ENCODE measurements at places on chromosomes 6 and 20.

- DNase-seq = no peak
Measured at GRCh38 chr6:43226192-43226851, 3.0 kb downstream of the DNPH1 start.

DNA sequence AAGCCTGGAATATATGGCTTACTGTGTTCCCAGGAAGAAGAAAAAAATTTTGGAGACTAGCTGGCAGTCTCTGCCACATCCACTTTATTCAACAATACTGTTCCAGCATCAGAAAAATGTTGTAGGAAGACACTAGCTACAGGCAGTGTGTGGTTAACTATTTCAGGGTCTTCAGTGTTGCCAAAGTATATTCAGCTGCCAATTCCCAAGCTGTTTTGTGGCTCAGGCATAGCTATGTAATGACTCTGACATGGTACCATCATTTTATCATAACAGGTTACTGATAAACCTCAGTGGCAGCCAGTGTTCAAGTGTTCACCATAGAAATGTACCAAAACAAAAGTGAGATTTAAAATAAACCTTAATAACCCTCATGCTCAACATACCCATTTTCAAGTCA is 503.1 kb downstream of the ADGRB3 start:
- no peak for DNase-seq

DNA sequence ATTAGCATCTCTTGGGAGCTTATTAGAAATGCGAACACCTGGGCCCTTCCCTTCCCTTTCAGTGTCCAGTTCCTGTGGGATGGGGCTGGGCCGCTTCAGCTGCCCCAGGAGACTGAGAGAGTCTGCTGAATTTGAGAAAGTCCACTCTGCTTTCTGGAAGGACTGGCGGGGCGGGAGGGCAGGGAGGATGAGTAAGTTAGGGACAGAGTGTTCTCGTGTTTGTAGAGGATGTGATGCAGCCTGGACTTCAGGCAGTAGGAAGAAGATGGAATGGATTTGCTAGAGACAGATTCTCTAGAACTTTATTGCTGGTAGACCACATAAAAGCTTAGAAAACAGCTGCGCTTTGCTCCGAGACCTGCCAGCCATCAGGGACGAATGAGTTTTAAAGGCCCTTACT is 1.1 kb upstream of the TULP4 start:
- DNase-seq = no peak

- no peak for DNase-seq
Measured at GRCh38 chr6:135871296-135871695, 19.8 kb downstream of the PDE7B start.

DNA sequence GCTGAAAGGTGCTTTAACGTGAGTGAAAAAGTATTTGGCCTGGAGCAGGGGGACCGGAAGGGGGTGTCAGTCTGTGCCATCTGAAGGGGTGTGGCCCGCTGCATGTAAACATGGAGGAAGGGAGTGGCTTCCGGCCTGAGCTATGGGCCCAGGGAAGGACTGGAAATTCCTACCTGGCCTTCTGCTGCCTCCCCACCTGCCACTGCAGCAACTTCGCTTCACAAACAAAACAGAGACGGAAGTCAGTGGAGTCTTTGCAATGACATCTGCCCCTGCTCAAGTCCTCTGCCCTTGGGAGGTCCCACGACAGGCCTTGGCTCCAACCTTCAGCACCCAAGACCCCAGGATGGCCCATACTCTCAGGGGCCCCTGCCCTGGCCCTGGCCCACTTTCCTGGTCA is 28.1 kb upstream of the FOXP4 start:
- no peak for DNase-seq

- no peak for DNase-seq
Measured at GRCh38 chr20:12555369-12555768, 453.4 kb upstream of the SPTLC3 start.

- DNase-seq = no peak
Measured at GRCh38 chr6:12955956-12956355, 239.4 kb downstream of the PHACTR1 start.

GRCh38 chr6:44390158-44390683 is 2.7 kb downstream of the CDC5L start:
- no peak for DNase-seq

- no peak for DNase-seq
Measured at GRCh38 chr6:8268156-8268555, 165.8 kb upstream of the EEF1E1 start.

DNA sequence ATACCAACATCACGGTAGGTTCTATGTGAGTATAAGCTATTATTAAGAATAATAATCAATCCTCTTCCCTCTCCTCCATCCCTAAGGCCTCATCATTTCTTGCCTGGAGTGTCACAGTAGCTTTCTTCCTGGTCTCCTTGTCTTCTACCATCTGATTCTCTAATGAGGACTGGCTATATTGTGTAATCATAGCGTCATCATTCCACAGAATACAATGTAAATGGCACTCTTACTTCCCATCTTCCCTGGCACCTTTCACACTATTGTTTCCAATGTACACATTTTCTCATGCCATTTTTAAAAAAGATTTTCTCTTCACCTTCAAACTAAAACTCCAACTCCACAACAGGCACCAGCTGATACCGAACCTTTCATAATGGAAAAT is 2.2 kb upstream of the BTN3A2 start:
- DNase-seq = no peak

DNA sequence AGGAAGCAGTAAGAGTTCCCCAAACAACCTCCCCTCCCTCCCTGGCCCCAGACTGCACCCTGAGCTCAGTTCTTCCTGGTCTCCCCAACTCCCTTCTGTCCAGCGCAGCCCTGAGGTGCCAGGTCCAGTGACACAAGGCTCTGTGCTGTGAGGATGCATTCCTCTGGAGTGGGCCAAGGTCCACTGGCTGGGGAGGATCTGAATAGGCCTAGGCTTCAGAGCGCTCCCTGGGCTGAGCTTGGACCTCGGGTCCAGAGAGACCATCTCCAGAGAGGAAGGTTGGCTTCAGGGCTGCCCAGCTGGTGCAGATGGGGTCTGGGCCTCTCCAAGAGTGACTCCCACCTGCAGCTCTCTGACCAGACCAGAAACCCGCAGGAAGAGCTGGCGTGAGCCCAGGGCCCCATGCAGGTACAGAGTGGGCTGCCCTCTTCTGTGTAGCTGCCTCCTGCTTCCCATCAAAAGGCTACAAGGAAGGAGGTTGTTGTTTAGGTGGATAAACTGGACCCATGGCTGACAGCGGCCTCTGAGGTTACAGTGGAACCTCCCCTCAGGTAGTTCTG is 52.3 kb upstream of the MLN start:
- DNase-seq = no peak

DNA sequence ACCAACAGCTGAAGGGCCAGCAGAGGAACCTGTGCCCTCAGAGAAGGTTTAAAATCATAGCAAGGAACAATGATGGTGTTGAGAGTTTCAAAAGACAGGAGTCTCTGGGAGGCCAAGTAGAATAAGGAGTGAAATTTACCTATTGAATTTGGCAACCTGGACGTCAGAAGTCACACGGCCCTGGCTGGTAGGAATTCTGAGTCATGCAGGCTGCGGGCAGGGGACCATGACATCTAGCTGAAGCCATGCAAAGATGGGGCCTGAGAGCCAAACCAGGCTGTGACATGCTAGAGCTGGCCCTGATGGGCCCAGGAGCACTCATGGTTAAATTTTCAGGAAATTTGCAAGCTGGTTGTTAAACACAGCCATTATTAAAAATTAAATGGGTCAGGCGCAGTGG is 64.0 kb upstream of the SNX9 start:
- DNase-seq = no peak

DNA sequence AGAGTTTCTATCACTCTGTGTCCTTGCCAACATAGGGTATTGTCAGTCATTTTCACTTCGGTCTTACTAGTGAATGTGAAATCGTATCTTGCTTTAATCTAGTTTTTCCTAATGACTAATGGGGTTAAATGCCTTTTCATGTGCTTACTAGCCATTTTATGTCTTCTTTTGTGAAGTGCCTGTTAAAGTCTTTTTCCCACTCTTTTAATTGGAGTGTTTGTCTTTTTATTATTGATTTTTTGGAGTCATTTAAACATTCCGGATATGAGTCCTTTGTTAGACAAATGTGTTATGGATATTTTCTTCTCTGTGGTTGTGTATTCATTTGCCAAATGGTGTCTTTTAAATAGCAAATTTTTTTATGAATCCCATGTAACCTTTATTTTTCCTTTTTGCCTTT is 194.6 kb downstream of the CDH26 start:
- no peak for DNase-seq

DNA sequence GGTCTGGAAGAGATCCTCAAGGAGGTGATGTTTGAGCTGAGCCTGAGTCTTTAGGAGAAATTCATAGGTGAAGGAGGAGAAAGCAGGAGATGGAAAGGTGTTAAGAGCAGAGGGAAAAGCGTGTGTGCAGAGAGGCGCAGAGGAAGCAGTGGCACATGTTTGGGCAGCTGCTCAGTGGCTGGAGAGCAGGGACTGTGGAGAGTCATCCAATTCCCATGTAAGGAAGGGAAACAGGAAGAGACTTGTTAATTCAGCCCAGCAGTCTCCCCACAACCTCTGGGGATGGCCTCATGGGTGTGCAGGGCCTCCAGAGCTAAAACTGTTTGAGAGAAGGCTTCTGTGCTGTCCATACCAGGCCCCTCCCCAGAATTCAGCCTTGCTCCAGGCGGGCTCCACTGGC is 16.2 kb downstream of the AAR2 start:
- DNase-seq = no peak

- no peak for DNase-seq
Measured at GRCh38 chr20:12673352-12673751, 335.4 kb upstream of the SPTLC3 start.

DNA sequence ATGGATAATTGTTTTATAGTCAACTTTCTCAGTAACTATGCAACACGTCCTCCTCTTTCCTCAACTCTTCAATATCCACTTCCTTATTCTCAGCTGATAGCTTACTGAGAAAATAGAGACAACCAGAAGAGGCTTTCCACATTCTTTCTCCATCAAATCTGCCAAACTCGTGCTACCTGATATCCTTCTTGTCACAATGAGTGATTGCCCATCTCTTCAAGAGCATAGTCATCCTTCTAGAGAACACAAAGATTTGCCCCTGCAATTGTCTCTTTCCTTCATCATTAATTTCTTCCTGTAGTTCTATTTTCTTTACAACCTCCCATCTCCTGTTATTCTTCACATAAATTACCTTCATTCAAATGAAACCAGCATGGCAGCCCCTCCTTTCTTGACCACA is 75.9 kb upstream of the RGS17 start:
- DNase-seq = no peak

DNA sequence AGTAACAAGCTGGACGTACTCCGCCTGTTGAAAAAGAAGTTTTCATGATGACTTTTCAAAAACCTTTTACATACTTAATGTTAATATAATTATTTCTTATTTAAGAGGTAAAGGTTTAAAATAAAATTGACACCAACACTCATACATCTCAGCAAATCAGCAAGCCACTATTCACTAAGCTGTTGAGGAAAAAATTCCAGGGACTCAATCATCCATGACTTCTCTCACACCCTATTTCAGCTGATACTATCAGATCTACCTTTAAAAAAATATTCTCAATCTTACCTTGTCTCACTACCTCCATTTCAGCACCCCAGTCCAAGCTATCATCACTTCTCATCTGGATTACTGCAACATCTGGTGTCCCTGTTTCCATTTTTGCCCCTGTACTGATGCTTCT is 109.3 kb downstream of the HACE1 start:
- no peak for DNase-seq

- no peak for DNase-seq
Measured at GRCh38 chr6:101077344-101077743, 196.2 kb upstream of the ASCC3 start.

GRCh38 chr6:162817196-162817595 is 89.4 kb downstream of the PACRG start:
- no peak for DNase-seq

DNA sequence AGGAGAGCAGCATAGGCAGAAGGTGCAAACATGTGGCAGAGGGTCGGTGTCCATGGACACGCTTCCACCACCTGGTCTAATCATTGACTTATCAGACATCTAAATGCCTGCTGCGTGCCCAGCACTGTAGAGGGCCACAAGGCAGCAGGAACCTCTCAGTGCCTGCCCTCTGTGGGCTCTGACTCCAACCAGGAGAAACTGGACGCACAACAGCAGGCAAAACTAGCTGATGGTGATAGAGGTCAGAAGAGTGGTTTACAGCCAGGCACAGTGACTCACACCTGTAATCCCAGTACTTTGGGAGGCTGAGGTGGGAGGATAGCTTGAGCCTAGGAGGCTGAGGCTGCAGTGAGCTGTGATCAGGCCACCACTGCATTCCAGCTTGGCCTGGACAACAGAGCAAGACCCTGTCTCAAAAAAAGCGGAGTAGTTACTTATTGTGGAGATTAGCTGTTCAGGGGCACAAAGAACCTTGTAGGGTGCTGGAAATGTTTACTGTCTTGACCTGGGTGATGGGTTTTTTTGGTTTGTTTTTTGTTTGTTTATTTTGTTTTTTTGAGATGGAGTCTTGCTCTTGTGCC is 46.5 kb downstream of the PPARD start:
- no peak for DNase-seq

DNA sequence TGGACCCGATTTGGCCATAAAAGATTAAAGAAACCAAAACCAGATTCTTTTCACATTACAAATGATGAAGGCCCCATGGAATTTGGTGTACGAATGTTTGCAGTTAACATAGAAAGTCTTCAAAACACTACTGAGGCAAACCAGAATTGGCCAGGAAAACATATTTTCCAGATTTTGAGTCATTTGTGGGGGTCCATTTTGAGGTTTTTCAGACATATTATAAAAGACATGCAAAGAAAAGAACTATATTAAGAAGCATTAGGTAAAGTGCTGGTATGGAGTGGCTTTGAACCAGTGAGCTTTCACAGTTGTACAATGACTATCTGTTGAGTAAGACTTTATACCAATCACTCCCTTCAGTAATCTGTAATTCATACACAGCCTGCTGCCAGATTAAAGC is 168.9 kb upstream of the COL21A1 start:
- DNase-seq = no peak

- no peak for DNase-seq
Measured at GRCh38 chr6:71444222-71444621, 155.6 kb downstream of the OGFRL1 start.

- no peak for DNase-seq
Measured at GRCh38 chr20:47191074-47191673, 165.3 kb downstream of the ZMYND8 start.

GRCh38 chr6:72260489-72260888 is 361.4 kb upstream of the KCNQ5 start:
- DNase-seq = no peak

GRCh38 chr6:158198461-158198860 is 30.3 kb downstream of the GTF2H5 start:
- no peak for DNase-seq

GRCh38 chr6:2958331-2958711 is 13.0 kb downstream of the SERPINB6 start:
- no peak for DNase-seq

DNA sequence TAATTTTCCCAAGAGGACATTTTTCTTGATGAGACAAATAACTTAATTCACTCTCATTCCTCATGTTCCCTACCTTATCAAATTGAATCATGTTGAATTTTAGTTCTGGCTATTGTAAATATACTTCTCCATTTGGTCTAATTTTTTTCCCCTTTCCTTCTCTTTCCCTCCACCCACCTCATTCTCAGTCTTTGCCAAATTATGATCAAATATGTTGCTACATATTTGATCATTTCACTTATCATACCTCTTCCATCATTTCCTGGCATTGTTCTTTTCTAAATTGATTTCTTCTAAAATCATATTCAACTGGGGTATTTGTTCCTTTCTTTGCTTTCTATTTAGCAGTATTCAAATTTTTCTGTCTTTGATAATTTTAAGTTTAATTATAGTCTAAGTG is 52.3 kb downstream of the HDGFL1 start:
- no peak for DNase-seq

Measured in stimulated activated CD4-positive, alpha-beta T cell treated with anti-CD3 and anti-CD28 coated beads, Interleukin-4, amount 100 ng/mL, for 48 hours (primary cell).